LHCN-M2 (cell line): ENCODE measurements at places on chromosomes 4 and X. TPM values are rescaled to one million over a fixed set of nuclear protein-coding genes. Genes with fewer than 3 reads are reported as not detected.

Gene RIBC1
- 0.13 and 0.40 TPM in 2 replicates for total RNA-seq

Gene PGAM4
- total RNA-seq = not detected in 2 replicates

Gene CSAG1
- not detected in 2 replicates for total RNA-seq

Gene SLC49A3
- 0.17 TPM in 1 of 2 replicates, not detected in the other for total RNA-seq

Gene CSN2
- total RNA-seq = not detected in 2 replicates

Gene ARX
- 0.06 TPM in 1 of 2 replicates, not detected in the other for total RNA-seq

Gene RELL1
- 40.7 and 47.1 TPM in 2 replicates for total RNA-seq

Gene ETDA
- not detected in 2 replicates for total RNA-seq

Gene WNK3
- not detected in 2 replicates for total RNA-seq

Gene TMSB15A
- 14.5 and 20.8 TPM in 2 replicates for total RNA-seq

Gene ARHGAP6
- 4.7 and 5.2 TPM in 2 replicates for total RNA-seq

Gene LRRC66
- total RNA-seq = 0.32 and 0.57 TPM in 2 replicates

Gene RHOXF2B
- total RNA-seq = not detected in 2 replicates

Gene SAGE1
- total RNA-seq = not detected in 2 replicates

Gene OTUD6A
- not detected in 2 replicates for total RNA-seq

Gene NXF2B
- total RNA-seq = not detected in 2 replicates

Gene MAOA
- 4.6 and 5.0 TPM in 2 replicates for total RNA-seq

Gene AGA
- total RNA-seq = 10.9 and 11.4 TPM in 2 replicates

Gene FRMD7
- not detected in 2 replicates for total RNA-seq

Gene CNGA1
- total RNA-seq = not detected in 2 replicates

Gene STX18
- total RNA-seq = 22.7 and 29.2 TPM in 2 replicates

Gene SLC34A2
- not detected in 2 replicates for total RNA-seq

Gene STPG2
- total RNA-seq = 0.11 TPM in 1 of 2 replicates, not detected in the other

Gene EDA2R
- total RNA-seq = 27.2 and 27.8 TPM in 2 replicates

Gene COPS4
- total RNA-seq = 59.2 and 65.0 TPM in 2 replicates

Gene EMCN
- total RNA-seq = not detected in 2 replicates

Gene RHOXF2
- not detected in 2 replicates for total RNA-seq

Gene CCDC149
- total RNA-seq = 2.2 and 3.0 TPM in 2 replicates

Gene SCML2
- total RNA-seq = 4.2 and 5.6 TPM in 2 replicates

Gene PRRG1
- total RNA-seq = 16.6 and 17.6 TPM in 2 replicates

Gene SOD3
- not detected in 2 replicates for total RNA-seq

Gene UGT2B15
- total RNA-seq = not detected in 2 replicates

Gene SPARCL1
- not detected in 2 replicates for total RNA-seq

Gene DAPP1
- not detected in 2 replicates for total RNA-seq

Gene HTR2C
- not detected in 2 replicates for total RNA-seq

Gene ALPK1
- total RNA-seq = 13.5 and 14.4 TPM in 2 replicates

Gene ATP2B3
- not detected in 2 replicates for total RNA-seq

Gene CXCL9
- total RNA-seq = not detected in 2 replicates

Gene GAGE10
- total RNA-seq = not detected in 2 replicates

Gene AR
- 16.0 and 18.2 TPM in 2 replicates for total RNA-seq

Gene RASSF6
- 0.17 and 0.51 TPM in 2 replicates for total RNA-seq

Gene CFAP99
- not detected in 2 replicates for total RNA-seq

Gene AKAP4
- total RNA-seq = not detected in 2 replicates

Gene CSN1S1
- total RNA-seq = not detected in 2 replicates

Gene ASB9
- total RNA-seq = 2.1 and 4.2 TPM in 2 replicates

Gene PCDH19
- not detected in 2 replicates for total RNA-seq

Gene REPS2
- 1.7 and 3.7 TPM in 2 replicates for total RNA-seq

Gene SLC2A9
- total RNA-seq = 0.40 and 0.77 TPM in 2 replicates
